ENCODE measurements at places on chromosomes 11 and 22. TPM values are rescaled to one million over a fixed set of nuclear protein-coding genes. Genes with fewer than 3 reads are reported as not detected.

Gene C22orf15
- total RNA-seq = not detected

Gene TRPT1
- 55.2 TPM for total RNA-seq

Gene PATE4
- total RNA-seq = not detected

Gene ABTB2
- 12.7 TPM for total RNA-seq

Gene TSGA10IP
- total RNA-seq = not detected

Gene OR5P2
- 1.3 TPM for total RNA-seq

Gene LRRC56
- 5.0 TPM for total RNA-seq

Gene HEPN1
- total RNA-seq = not detected

Gene MS4A1
- total RNA-seq = not detected

Gene USP35
- total RNA-seq = 12.8 TPM

Gene CCDC89
- 0.28 TPM for total RNA-seq

Gene CPT1B
- total RNA-seq = 66.2 TPM

Gene MAP4K2
- 32.6 TPM for total RNA-seq

Gene SAMM50
- total RNA-seq = 72.2 TPM

Gene CTSW
- total RNA-seq = not detected

Gene MMP20
- not detected for total RNA-seq

Gene VPREB1
- not detected for total RNA-seq

Gene DTX4
- 28.4 TPM for total RNA-seq

Gene MOGAT2
- not detected for total RNA-seq

Gene OR52I1
- 0.15 TPM for total RNA-seq

Gene RHOD
- total RNA-seq = 156 TPM

Gene ELMOD1
- total RNA-seq = not detected

Gene OR5M3
- not detected for total RNA-seq

Gene MS4A12
- total RNA-seq = not detected

Measured in PC-9 (cell line).